C1 segment of cervical spinal cord (tissue), 14 donors: ENCODE measurements at places on chromosomes 4 and X.

DNA sequence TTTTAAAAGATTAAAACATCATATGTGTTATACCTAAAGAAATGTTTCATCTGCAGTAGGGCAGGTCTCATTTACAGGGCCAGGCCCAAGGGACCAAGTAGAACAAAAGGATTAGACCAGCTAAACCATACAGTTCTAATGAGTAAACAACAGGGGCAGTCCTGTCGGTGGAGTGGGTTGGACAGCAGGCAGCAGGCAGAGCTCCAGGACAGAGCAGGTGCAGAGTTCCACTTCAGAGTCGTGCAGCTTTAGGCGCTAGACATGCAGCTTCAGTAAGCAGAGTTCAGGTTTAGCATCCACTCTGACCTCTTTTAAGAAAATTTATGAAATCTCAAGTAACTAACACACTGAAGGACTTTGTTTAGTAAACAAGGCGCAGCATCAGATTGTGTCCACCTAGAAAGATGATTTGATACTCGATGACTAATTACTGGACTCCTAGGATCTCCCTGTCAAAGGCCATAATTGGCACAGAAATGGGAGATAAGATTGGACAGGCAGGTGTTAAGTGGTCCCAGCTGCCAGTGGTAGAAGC is 487.7 kb upstream of the INTU start:
- DNase-seq = no peak

DNA sequence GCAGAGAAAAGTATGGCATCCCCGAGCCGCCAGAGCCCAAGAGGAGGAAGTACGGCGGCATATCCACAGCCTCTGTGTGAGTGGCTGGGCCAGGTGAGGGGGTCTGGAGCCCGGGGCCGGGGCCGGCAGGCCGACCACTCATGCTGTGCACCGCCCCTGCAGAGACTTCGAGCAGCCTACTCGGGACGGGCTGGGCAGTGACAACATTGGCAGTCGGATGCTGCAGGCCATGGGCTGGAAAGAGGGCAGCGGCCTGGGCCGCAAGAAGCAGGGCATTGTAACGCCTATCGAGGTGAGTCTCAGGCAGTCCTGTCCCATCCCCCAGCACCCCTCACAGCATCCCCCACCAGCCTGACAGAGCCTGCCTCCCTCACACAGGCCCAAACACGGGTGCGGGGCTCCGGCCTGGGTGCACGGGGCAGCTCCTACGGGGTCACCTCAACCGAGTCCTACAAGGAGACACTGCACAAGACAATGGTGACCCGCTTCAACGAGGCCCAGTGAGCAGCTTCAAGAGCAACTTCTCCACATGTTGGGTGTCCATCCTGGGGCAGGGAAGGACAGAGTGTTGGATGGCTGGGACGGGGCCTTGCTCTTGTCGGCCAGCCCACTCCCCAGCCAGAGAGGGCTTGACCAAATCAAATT is 7.4 kb upstream of the UBA1 start:
- DNase-seq = no peak

DNA sequence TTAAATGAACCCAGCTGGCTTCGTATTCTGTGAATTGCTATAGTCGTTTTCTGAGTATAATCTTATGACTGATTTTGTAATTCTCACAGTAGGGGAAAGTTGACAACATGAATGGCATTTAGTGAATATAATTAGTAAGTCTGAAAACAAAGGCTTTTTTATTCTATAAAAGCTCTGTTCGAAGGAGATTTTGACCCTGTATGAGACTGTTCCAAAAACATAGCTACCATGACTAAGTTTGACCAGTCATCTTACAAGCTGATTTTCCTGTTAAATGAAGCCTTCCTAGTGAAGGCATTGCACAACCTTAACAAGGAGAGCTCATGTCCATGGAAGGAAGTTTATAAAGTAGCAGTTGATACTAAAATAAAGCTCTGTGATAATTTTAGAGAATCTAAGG is 242.3 kb downstream of the RPA4 start:
- no peak for DNase-seq

DNA sequence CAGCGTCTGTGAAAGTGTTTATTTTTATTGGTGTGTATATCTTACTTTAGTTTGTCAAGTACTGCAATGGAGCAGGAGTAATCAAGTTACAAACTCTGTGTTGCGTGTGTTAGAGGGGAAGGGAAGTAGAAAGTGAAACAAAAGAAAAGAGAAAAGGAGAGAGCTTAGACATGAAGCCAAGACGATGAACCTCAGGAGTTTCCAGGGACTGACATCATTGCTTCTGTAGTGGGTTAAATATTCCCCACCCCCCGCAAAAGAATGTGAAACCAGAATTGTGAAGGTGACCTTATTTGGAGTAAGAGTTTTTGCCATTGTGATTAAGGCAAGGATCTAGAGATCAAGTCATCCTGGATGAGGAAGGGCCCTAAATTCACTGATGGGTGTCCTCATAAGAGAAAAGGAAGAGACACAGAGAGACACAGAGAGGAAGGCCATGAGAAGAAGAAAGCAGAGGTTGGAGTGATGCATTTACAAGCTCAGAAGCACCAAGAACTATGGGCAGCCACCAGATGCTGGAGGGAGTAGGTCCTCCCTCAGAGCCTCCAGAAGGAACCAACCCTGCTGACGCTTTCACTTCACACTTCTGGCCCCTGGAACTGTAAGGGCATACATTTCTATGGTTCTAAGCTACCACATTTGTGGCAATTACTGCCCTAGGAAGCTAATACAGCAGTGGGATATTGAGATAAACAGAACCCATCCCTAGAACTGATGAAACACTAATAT is 173.6 kb upstream of the SFRP2 start:
- DNase-seq = no peak

- no peak for DNase-seq
Observed at GRCh38 chrX:151287954-151288353, 109.1 kb upstream of the VMA21 start.

DNA sequence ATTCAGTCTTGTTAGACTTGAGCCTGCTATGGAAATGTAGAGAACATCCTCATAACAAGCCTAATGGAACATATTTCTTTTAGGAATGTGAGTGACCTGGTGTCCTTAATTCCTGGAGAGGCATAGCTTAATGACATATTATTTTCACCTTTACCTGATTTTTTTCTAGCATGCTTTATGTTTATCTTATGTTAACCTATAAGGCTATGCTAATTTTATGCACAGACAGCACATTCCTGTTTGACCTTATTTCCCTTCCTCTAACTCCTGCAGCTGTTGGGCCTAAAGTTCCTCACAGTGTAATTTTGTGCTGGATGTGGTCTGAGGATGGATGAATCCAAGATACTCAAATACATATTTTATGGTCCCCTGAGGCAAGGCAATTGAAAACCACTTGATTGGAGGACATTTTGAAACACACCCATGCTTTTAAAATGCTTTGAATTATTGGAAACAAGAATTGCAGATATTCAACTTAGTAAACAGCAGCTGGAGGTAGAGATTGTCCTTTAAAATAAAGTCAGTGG is 111.5 kb downstream of the LARP7 start:
- DNase-seq = no peak

- no peak for DNase-seq
Observed at GRCh38 chr4:145933134-145933533, 5.5 kb downstream of the ZNF827 start.
